GOT3 (cell line): ENCODE measurements at places on chromosomes 11 and 22.

GRCh38 chr11:57648801-57649735 is 644 bp downstream of the YPEL4 start:
- DNase-seq, result no peak

DNA sequence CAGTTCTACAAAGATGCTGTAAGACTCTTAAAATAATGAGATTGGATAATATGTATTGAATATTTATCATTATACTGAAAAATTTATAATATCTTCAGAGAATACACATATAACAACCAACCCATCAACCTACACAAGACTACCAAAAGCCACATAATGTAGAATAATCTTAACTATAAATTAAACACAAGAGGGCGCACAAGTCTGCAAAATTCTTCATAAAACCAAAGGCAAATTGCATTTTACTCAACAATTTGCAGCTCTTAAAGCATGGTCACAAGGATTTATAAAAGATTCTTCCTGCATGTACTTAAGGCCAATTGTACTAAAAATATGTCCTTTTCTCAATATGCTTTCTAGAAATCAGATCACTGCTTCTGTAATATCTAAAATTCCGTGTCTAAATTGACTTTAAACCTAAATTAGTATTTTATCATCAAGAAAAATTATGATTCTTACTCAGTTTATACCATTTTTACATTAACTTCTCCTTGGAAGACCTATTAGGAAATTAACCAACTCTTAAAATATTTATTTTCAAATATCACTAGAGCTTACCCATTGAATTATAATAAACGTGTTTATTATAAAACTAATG is 79.0 kb downstream of the TTC28 start:
- DNase-seq, result no peak

DNA sequence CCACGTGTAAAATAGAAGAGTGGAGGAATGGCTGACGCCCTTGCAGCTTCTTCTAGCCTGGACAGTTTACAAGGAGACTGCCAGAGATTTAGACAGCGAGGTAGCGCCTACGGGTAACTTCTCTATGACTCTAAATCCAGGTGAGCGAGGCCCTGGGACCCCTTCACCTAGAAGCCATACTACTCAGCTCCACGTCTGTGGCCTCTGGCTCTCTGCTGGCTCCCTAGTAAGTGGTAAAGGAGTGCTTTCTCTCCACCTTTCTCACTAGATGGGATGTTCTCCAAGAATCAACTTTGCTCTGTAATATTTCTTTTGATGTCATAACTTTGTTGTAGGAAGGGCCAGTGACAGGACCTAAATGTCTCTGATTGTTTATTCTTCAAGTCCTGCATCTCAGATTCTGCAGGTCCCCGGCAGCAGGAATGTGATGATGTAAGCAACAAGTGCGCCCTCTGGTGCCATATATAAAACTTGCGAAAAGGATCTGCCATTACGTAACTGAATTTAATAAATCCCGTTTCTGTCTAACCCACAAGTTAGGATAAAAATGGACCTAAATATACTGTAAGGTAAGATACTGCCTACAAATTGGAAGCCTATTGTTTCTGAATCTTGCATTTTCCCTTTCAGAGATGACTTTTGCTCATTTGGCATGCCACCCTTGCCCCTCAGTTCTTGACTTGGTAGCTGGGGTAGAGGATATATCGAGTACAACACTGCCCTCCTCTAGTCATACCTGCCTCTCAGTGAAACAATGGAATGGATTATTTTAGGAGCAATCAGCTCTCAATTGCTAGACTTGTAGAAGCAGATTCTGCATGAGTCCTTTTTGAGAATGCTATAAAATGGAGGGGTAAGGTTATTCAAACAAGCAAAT is 11.0 kb upstream of the PTPN5 start:
- no peak for DNase-seq

DNA sequence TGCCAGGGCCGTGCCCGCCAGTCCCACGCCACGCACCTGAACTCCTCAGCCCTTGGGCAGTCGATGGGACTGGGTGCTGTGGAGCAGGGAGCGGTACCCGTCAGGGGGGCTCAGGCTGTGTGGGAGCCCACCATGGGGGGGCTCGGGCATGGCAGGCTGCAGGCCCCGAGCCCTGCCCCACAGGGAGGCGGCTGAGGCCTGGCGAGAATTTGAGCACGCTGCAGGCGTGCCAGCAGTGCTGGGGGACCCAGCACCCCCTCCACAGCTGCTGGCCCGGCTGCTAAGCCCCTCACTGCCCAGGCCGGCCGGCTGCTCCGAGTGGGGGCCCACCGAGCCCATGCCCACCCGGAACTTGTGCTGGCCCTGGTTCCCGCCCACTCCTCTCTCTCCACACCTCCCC is 56.8 kb downstream of the TMPRSS5 start:
- no peak for DNase-seq

- no peak for DNase-seq
Measured at GRCh38 chr11:22341588-22341931, 3.4 kb downstream of the SLC17A6 start.

DNA sequence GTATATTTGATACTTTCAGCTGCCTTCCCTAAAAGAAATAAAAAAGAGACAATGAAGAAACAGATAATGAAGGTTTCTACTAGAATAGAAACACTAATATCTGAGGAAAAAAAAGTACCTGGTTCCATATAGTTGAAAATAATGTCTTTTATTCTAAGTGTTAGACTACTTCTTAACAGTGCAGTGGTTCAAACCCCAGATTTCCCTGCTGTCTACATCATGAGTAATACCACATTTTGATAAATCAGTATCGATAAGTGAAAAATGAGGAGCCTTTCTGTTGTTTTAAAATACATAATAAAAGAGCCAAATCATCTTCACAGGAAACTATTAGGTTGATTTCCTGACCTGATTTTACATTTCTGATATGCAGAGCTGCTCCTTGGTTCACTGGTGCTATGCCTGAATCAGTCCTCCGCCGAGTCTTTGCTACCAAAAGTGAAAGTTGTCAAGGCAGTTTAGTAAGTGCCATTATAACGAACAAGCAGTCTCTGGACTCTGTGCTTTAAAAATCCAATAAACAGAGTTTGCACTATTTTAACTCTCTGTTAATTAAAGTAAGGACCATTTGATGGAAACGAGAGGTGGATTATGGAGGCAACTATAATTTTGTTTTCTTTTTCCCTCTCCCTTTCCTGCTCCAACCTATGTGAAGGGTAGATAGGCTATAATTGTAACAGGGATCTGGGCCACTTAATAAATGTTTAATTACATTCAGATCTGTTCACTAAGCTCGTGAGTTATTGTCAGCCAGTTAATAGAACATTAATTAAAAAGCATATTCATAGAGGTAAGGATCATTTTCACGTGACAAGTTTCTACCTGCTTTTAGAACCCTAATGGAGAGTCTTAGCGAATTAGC is 724.5 kb upstream of the RAG2 start:
- DNase-seq, result no peak
